ENCODE measurements at places on chromosomes 2 and 18. TPM values are rescaled to one million over a fixed set of nuclear protein-coding genes. Genes with fewer than 3 reads are reported as not detected.
A peak's percentile ranks its signal among the peaks of the same experiment; 100 is the strongest.

The CRYBA2 gene
- total RNA-seq: not detected

GRCh38 chr2:17208511-17208910 lies 309.7 kb downstream of the RAD51AP2 start:
- no peaks in the 10 kb centered on the region for H3K36me3 ChIP-seq
- H3K27ac ChIP-seq: no peak overlapping the region

DNA sequence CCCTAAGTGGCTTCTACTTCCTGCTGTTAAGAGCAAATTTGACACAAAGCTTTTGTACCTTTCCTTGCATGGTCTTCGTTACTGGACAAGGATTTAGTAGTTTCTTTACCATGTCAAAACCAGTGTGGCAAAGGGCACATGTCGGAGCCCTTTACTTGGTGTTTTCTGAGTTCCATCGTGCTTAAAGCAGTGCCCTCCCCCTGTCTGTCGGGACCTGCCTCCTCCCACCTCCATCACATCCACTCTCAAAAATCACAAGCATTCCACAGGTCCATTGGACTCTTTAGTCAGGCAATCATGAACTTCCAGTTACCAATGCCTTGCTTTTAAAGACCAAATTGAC lies 763 bp downstream of the CCDC141 start:
- peak; percentile 28 for DNase-seq
- peak overlapping the region; percentile 43 for H3K4me3 ChIP-seq
- H3K27me3 ChIP-seq: no peaks in the 10 kb centered on the region
- H3K27ac ChIP-seq: peak overlapping the region; percentile 45
- peaks cover 16% of the 10 kb centered on the region for H3K4me1 ChIP-seq
- no peaks in the 10 kb centered on the region for H3K36me3 ChIP-seq

DNA sequence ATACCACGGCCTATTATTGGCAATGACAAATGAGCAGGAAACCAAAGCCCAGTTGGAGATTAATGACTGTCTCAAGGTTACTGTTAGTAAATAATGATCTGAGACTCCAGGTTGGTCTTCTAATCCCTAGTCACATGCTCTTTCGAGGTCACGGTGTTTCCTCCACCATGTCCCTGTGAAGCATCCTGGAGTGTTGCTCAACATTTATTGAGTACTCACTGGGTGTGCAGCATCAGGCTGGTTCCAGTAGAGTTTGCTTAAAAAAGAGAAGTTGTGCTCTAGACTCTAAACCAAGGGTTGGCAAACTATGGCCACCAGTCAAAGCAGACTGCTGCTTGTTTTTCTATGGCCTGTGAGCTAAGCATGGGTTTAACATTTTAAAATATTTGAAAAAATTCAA lies 263.8 kb upstream of the ATP5MC3 start:
- H3K4me3 ChIP-seq: no peak overlapping the region
- H3K4me1 ChIP-seq: no peaks in the 10 kb centered on the region
- H3K36me3 ChIP-seq: no peaks in the 10 kb centered on the region
- no peaks in the 10 kb centered on the region for H3K27me3 ChIP-seq
